ENCODE measurements at places on chromosomes 6 and 20. TPM values are rescaled to one million over a fixed set of nuclear protein-coding genes. Genes with fewer than 3 reads are reported as not detected.

CTAGE9 gene
- total RNA-seq = not detected

DNA sequence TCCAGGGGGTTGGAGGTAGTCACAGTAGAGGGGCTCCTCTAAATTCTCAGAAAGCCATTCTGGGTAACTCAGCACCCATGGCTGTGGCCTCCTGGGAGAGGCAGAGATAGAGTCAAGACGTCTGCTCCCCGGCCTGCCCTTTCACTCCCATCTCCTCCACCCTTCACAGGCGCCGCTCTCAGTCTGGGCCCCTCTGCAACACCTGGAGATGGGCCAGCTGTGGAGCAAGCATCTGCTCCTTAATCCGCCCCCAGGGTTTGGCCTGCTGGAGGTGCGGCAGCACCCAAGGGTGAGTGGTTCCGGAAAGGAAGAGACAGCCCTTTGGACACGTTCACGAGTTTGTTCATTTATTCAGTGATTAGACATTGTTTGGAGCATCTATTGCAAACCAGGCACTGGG lies 271.3 kb downstream of the BMP7 start:
- DNase-seq = no peak

TRIM38 gene
- 13.2 TPM for total RNA-seq

DNA sequence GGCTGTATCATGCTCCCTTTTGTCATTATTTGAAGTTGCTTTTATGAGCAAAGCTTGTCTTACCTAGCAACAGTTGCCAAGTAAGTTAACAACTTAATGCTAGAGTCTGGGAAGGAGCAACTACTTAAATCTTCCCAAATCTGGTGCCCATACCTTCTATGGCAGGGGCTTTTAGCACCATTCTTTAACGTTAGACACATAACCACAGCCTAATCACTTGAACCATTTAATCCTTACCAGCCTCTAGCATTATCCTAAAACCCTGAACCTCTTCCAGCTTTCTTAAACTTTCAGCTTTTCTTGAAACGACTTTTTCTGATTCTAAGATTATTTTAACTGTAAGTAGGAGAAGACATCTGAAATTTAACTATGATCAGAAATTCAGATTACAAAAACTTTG lies at the start of gene C6orf163:
Gene C6orf163, plus strand, starts transcription at position 83 of the 400 bp plus-strand sequence. Its CDS starts 287 bp downstream, at position 370.
- DNase-seq = no peak

BMP6 gene
- 221 TPM for total RNA-seq

Measured in endothelial cell of umbilical vein (primary cell).